ENCODE measurements at places on chromosomes 3 and 15. TPM values are rescaled to one million over a fixed set of nuclear protein-coding genes. Genes with fewer than 3 reads are reported as not detected.

The CHRNA7 gene
- total RNA-seq, result 0.79 TPM

The SPRED1 gene
- total RNA-seq, result 15.8 TPM

The CTSH gene
- 50.2 TPM for total RNA-seq

The ALS2CL gene
- 8.5 TPM for total RNA-seq

The LRRC28 gene
- total RNA-seq, result 19.8 TPM

The STAB1 gene
- total RNA-seq, result 464 TPM

The NEO1 gene
- total RNA-seq, result 6.3 TPM

The TSEN2 gene
- total RNA-seq, result 10.2 TPM

The XCR1 gene
- not detected for total RNA-seq

The PYGO1 gene
- total RNA-seq, result 0.51 TPM

The SLC22A14 gene
- total RNA-seq, result 0.17 TPM

The SLC35G2 gene
- total RNA-seq, result 28.8 TPM

The OSTN gene
- not detected for total RNA-seq

The LEKR1 gene
- 0.14 TPM for total RNA-seq

The ARNT2 gene
- total RNA-seq, result 0.34 TPM

The SQOR gene
- 128 TPM for total RNA-seq

The SPTSSB gene
- not detected for total RNA-seq

The LAMB2 gene
- total RNA-seq, result 1,289 TPM

The IQSEC1 gene
- total RNA-seq, result 83.7 TPM

The KBTBD13 gene
- total RNA-seq, result not detected

The RAB6B gene
- 1.9 TPM for total RNA-seq

The CILP gene
- not detected for total RNA-seq
